ENCODE measurements at places on chromosomes 7 and 10. TPM values are rescaled to one million over a fixed set of nuclear protein-coding genes. Genes with fewer than 3 reads are reported as not detected.

- no peak overlapping the region for H3K4me3 ChIP-seq
- H3K27ac ChIP-seq: no peak overlapping the region
- H3K4me1 ChIP-seq: no peaks in the 10 kb centered on the region
- no peaks in the 10 kb centered on the region for H3K27me3 ChIP-seq
- H3K36me3 ChIP-seq: no peaks in the 10 kb centered on the region
These were observed 64.4 kb downstream of the KCND2 start for GRCh38 chr7:120337308-120337907.

DNA sequence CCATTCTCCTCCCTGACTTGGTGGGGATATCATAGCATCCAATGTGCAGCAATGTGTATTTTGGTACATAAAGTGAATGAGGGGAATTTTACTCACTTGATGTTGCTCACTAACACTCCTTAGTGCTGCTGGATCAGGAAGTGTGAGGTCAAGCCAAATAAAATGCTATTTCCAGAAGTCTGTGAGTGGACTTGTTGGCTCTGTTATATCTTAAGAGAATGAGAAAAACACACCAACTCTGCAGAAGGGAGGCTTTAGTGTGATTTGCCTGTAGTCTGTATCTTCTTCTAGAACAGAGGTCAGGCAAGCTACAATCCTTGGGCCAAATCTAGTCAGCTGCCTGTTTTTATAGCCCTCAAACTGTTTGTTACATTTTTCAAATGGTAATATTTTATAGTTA is 154.3 kb downstream of the POLR1F start:
- no peak overlapping the region for H3K27ac ChIP-seq
- no peaks in the 10 kb centered on the region for H3K27me3 ChIP-seq
- no peak overlapping the region for H3K4me3 ChIP-seq
- no peak for DNase-seq

DNA sequence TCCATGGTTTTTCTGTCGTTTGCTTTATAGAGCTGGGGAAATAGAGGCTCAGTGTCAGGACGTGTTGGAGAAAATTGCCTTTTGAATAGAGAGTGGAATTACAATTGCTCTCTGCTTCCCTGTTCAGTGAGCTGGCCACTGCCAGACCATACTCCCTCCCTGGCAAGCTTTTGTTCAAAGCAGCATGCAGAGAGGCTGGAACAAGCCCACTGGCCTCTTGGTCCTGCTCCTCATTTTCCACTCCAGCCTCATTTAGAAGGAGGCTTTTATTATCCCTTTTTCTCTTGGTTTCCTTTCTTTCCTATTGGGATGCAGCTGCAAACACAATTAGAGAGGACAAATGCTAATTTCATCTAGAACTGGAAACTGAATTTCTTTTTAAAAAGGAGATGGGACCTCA is 302.2 kb upstream of the PODXL start:
- no peak overlapping the region for H3K4me3 ChIP-seq
- no peak for DNase-seq
- no peaks in the 10 kb centered on the region for H3K36me3 ChIP-seq
- no peak overlapping the region for H3K27ac ChIP-seq
- H3K27me3 ChIP-seq: no peaks in the 10 kb centered on the region
- no peaks in the 10 kb centered on the region for H3K4me1 ChIP-seq

DNA sequence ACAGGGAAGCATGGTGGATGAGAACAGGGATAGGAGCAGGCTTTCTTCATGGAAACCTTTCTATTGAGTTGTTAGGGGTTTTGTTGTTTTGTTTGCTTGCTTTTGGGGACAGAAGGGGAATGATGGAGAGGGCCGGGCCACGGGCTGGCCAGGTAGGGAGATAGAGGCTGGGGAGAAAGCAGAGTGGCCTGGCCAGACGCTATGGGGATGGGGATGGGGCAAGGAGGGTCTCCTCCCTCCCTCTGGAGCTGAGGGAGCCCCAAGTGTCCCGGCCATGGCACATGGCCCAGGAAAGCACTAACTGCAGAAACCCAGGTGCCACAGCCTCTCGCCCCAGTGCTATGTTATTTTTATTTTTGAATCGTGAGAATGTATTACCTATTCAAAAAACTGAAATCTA is 10.0 kb downstream of the AOC1 start:
- H3K27me3 ChIP-seq: peaks cover 4% of the 10 kb centered on the region
- no peak for DNase-seq
- H3K4me3 ChIP-seq: no peak overlapping the region
- no peaks in the 10 kb centered on the region for H3K36me3 ChIP-seq

DNA sequence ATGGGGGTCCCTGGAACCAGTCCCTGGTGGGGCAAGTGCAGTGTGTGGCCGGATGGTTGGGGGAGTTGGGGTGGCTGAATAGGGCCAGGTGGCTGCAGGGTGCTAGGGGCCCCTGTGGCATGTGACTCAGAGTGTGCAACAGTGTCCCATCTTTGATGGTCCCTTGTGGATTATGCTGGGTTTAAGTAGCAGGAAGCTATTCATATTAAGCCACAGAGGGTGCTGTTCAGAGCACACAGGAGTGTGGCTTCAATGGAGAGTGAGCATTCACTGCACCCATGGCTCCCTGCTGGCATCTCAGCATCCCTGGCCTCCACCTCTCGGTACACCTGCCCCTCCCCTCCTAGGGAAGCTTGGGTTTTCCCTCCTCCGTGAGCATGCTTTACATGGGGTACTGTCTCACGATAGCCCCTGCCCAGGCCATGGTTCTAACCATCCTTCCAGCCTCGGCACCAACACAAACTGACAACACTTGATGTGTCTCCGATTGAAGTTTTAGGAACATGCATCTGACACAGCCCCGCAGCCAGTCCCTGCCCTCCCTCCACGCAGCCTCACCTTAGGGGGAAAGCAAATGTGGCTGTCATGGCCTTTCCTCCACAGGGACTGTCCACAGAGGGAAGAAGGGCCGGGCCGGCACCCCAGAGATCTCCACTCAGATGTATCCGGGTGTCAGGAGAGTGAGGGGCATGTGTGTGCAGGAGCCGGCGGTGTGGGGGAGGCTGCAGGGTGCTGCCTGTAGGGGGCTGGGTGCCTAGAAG is 30.4 kb upstream of the PPIF start:
- DNase-seq: peak; percentile 20
- H3K4me3 ChIP-seq: no peak overlapping the region
- peaks cover 19% of the 10 kb centered on the region for H3K4me1 ChIP-seq
- no peak overlapping the region for H3K27ac ChIP-seq
- peaks cover 36% of the 10 kb centered on the region for H3K36me3 ChIP-seq
- no peaks in the 10 kb centered on the region for H3K27me3 ChIP-seq

DNA sequence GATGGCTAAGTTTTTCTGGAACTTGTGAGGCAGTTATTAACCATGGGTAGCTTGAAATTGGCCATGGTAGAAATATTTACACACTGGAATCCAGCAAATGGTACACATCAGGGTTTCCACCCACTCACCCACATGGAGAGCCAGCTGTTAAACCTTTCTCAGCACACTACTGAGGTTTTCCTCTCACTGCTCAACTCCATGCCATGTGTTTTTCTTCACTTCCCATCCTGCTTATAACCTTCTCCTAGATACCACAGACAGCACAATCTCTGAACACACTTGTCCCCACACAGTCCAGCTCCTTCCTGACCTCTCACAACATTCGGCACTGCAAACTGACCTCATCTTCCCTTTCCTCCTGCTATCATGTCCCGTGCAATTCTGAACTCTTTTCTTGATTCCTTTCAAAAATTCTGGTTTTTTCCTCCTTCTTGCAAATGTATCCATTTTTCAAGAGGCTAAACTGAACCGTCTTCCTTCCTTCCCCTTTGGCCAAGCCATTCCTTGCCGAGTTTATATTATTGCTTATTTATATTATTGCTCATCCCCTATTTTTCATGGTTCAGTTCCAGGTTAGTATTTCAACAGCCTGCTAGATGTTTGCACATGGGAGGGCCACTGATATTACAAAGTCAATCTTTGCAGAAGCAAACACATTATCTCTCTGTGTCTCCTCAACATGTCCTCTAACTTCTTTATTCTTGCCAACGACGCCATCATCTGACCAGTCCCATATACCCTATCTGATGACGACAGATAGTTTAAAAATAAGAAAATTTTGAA is 606.4 kb downstream of the SORCS1 start:
- H3K4me3 ChIP-seq: no peak overlapping the region
- no peaks in the 10 kb centered on the region for H3K27me3 ChIP-seq
- no peak overlapping the region for H3K27ac ChIP-seq
- H3K4me1 ChIP-seq: no peaks in the 10 kb centered on the region
- no peak for DNase-seq

- H3K4me3 ChIP-seq: no peak overlapping the region
- no peaks in the 10 kb centered on the region for H3K4me1 ChIP-seq
- no peak for DNase-seq
These were observed 238.5 kb upstream of the MAGI2 start for GRCh38 chr7:79692015-79692414.

GRCh38 chr7:47420122-47420780 is 161.7 kb downstream of the TNS3 start:
- no peaks in the 10 kb centered on the region for H3K4me1 ChIP-seq
- peaks cover 53% of the 10 kb centered on the region for H3K36me3 ChIP-seq
- no peak overlapping the region for H3K27ac ChIP-seq
- no peaks in the 10 kb centered on the region for H3K27me3 ChIP-seq
- no peak overlapping the region for H3K4me3 ChIP-seq

- no peaks in the 10 kb centered on the region for H3K27me3 ChIP-seq
- no peaks in the 10 kb centered on the region for H3K36me3 ChIP-seq
- H3K4me3 ChIP-seq: no peak overlapping the region
These were observed 180.5 kb upstream of the PRSS58 start for GRCh38 chr7:142438235-142438922.

DNA sequence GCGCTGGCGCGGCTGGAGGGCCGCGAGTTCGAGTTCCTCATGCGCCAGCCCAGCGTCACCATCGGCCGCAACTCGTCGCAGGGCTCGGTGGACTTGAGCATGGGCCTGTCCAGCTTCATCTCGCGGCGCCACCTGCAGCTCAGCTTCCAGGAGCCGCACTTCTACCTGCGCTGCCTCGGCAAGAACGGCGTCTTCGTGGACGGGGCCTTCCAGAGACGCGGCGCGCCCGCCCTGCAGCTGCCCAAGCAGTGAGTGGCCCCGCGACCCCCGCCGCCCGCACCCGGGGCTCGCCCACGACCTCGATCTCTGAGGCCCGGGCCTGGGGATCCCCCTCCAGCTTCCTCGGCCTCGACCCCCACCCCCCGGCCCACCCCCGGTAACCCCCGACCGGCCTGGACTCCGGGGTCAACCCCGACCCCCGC is 537 bp downstream of the FOXK1 start:
- H3K4me1 ChIP-seq: peaks cover 37% of the 10 kb centered on the region
- H3K4me3 ChIP-seq: peak overlapping the region; percentile 88
- H3K27me3 ChIP-seq: no peaks in the 10 kb centered on the region
- peak overlapping the region; percentile 89 for H3K27ac ChIP-seq
- no peaks in the 10 kb centered on the region for H3K36me3 ChIP-seq

- H3K36me3 ChIP-seq: no peaks in the 10 kb centered on the region
- peaks cover 7% of the 10 kb centered on the region for H3K4me1 ChIP-seq
- no peak for DNase-seq
- H3K4me3 ChIP-seq: no peak overlapping the region
- H3K27me3 ChIP-seq: no peaks in the 10 kb centered on the region
These were observed 38.0 kb upstream of the SRPK2 start for GRCh38 chr7:105426606-105427146.

DNA sequence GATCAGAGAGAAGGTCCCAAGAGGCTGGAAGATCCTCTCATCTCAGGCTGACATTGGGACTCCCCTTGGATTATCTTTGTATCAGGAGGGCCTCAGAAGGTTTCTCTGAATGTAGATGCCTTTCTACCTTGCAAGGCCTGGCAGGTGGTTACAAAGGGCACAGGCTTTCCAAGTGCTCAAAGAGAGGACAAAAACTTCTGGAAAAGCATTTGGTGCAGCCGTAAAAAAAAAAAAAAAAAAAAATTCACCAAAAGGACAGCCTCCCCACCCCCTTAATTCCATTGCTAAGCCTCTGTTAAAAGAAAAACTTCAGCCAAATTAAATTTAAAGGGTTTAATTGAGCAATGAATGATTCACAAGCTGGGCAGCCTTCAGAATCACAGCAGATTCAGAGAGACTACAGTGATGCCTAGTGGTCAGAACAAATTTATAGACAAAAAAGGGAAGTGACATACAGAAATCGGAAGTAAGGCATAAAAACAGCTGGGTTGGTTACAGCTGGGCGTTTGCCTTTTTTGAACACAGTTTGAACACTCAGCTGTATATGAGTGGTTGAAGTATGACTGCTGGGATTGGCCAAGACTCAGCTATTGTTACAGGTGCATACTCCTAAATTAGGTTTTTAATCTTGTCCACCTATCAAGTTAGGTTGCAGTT is 42.5 kb upstream of the LRGUK start:
- DNase-seq: no peak
- H3K36me3 ChIP-seq: no peaks in the 10 kb centered on the region
- no peak overlapping the region for H3K4me3 ChIP-seq
- H3K27me3 ChIP-seq: no peaks in the 10 kb centered on the region
- no peak overlapping the region for H3K27ac ChIP-seq

GRCh38 chr10:95266674-95267095 is 24.1 kb downstream of the PDLIM1 start:
- H3K36me3 ChIP-seq: peaks cover 46% of the 10 kb centered on the region
- H3K4me1 ChIP-seq: peaks cover 75% of the 10 kb centered on the region
- no peaks in the 10 kb centered on the region for H3K27me3 ChIP-seq

GRCh38 chr7:47844311-47844710 is 104.0 kb downstream of the PKD1L1 start:
- no peaks in the 10 kb centered on the region for H3K36me3 ChIP-seq
- no peak overlapping the region for H3K4me3 ChIP-seq
- H3K27ac ChIP-seq: no peak overlapping the region
- no peaks in the 10 kb centered on the region for H3K4me1 ChIP-seq

DNA sequence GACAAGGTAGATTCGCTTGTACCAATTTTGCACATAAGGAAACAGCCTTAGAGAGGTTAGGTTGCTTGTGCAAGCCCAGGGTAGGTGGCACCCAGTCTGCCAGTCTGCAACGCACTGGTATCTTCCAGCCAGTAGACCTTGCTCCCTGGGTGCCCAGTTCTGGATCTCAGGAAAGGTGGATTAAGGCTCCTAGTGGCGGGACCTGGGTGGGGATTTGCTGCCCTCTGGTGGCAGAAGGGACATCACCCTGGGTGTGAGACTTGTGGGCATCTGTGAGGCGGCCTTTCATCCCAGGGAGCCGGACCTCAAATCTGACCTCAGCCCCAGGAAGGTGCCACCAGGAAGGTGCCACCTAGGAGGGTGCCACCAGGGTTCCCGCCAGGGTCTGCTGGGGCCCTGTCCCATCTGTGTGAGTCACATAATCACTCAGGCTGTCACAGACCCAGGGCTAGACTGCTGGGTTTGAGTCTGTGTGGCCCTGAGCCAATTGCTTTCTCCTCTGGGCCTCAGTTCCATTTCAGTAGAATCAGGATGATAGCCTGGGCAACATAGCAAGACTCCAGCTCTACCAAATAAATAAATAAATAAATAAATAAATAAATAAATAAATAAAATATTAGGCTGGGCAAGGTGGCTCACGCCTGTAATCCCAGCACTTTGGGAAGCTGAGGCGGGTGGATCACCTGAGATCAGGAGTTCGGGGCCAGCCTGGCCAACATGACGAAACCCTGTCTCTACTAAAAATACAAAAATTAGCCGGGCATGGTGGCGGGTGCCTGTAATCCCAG is 5.3 kb upstream of the PRKRIP1 start:
- DNase-seq: peak; percentile 84
- H3K27me3 ChIP-seq: no peaks in the 10 kb centered on the region
- peaks cover 26% of the 10 kb centered on the region for H3K36me3 ChIP-seq
- H3K4me3 ChIP-seq: no peak overlapping the region
- peaks cover 6% of the 10 kb centered on the region for H3K4me1 ChIP-seq

KCTD7 gene
- total RNA-seq: 12.6 TPM

COPG2 gene
- total RNA-seq: 16.9 TPM

PLXDC2 gene
- total RNA-seq: 143 TPM

HMX3 gene
- not detected for total RNA-seq

CNPY1 gene
- not detected for total RNA-seq
